Activated CD4-positive, alpha-beta memory T cell treated with anti-CD3 and anti-CD28 coated beads for 36 hours (primary cell): ENCODE measurements at places on chromosomes 5 and 9. TPM values are rescaled to one million over a fixed set of nuclear protein-coding genes. Genes with fewer than 3 reads are reported as not detected.
A peak's percentile ranks its signal among the peaks of the same experiment; 100 is the strongest.

- peak; percentile 38 for DNase-seq
Observed at GRCh38 chr9:69121155-69122081, 52.7 kb upstream of the TJP2 start.

DNA sequence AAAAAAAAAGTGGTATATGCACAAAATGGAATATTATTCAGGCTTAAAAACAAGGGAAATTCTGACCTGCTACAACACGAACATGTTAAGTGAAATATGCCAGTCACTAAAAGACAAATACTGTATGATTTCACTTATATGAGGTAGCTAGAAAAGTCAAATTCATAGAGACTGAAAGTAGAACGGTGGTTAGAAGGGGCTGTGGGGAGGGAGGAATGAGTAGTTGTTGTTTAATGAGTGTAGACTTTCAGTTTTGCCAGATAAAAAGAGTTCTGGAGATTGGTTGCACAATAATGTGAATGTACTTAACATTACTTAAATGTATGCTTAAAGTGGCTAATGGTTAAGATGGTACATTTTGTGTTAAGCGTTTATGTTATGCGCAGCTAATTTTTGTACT, 79.5 kb upstream of the IL12B start:
- peak; percentile 58 for DNase-seq

Gene FGF10
- not detected for total RNA-seq

GRCh38 chr5:133845271-133845670, 123.2 kb downstream of the C5orf15 start:
- DNase-seq = no peak

GRCh38 chr5:31416547-31416946, 115.3 kb downstream of the DROSHA start:
- no peak for DNase-seq

GRCh38 chr9:121906074-121906870, 186.8 kb downstream of the TTLL11 start:
- no peak for DNase-seq

DNA sequence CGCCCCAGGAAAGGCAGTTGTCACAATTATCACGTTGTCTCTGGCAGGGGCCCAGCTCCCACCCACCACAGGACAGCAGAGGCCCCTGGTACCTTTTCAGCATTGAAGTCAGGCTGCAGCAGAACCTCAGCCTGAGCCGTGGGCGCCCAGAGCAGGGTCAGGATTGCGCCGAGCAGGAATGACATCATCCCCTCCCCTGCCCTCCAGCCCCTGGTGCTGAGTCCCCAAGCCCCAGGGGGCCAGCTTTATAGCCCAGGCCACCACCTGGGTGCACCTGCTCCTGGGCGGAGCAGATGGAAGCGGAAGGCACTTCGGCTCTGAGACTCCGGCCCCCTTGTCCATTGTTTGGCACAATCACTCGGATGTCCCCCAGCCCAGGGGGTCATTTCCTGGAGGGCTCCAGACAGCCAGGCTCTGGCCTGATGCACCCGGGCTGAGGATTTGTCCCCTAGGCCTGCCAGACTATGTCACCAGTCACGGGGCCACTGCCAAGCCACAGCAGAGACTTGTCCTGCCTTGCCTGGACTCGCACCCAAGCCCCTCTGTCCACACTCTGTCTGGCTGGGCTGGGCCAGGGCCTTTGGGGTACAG, at the start of gene LCN15:
LCN15 (minus strand) TSS at position 218 of the 591 bp plus-strand sequence; CDS start at position 188, 30 bp downstream.
- no peak for DNase-seq

DNA sequence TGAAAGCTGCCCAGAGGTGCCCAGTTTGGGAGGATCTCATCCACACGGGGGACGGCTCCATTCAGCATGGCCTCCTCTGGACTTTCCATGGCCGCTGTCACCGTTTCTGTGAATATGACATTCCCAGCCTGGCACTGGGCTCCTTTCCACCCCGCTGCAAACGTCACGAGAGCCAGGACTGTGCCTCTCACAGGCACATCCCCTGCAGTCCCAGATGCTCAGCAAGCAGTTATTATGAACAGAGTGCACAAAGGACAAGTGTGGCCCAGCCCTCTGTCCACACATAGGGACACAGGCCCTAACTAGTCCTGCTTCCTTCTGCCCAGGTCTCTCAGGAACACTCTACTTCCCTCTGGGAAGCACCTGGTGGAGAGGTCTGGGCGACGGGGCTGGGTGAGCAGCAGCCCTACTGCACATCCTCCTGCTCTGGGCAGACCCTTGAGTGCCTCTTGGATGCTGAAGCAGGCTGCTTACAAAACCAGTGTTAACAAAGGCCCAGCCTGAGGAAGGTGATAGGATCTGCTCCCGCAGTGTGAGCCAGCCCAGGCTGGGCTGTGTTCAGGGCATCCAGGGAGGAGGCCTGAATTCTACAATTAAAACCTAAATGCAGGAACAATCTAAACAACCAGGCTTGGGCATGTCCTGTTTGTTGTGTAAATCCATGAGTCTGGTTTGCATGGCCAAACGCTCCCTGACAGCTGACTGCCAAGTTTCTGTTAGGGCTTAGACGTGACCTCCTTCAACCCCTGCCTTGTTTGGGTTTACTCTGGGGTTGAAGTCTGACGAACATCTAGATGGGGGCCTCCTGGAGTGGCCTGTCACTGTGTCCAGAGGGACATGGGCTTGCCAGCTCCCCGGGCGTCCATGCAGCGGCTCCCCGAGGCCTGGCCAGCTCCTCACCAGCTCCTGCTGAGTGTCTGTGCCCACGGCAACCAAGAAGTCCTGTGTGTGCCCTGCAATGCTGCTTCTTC, 269.8 kb downstream of the GADD45G start:
- DNase-seq = peak; percentile 3
